ENCODE measurements at places on chromosomes 7 and 10.
A peak's percentile ranks its signal among the peaks of the same experiment; 100 is the strongest.

GRCh38 chr10:1644191-1644711, 93.1 kb downstream of the ADARB2 start:
- H3K27me3 ChIP-seq = no peaks in the 10 kb centered on the region
- no peak for DNase-seq
- H3K4me3 ChIP-seq = no peak overlapping the region
- H3K36me3 ChIP-seq = no peaks in the 10 kb centered on the region
- H3K27ac ChIP-seq = no peak overlapping the region

DNA sequence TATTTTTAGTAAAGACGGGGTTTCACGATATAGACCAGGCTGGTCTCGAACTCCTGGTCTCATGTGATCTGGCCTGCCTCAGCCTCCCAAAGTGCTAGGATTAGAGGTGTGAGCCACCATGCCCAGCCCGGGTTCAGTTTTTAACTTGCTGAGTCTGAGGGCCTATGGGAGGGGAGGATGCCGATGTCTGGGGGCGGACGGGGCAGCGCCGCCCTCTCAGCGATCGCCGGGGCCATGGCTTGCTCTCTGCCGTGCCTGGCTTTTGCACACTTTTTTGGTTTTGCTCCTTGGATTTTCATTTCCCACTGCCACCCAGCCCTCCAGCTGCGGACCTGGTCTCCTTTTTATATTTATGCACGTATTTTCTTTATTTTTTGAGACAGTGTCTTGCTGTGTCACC, 15.2 kb upstream of the COL26A1 start:
- H3K27me3 ChIP-seq = no peaks in the 10 kb centered on the region
- no peak overlapping the region for H3K27ac ChIP-seq
- H3K4me1 ChIP-seq = no peaks in the 10 kb centered on the region

DNA sequence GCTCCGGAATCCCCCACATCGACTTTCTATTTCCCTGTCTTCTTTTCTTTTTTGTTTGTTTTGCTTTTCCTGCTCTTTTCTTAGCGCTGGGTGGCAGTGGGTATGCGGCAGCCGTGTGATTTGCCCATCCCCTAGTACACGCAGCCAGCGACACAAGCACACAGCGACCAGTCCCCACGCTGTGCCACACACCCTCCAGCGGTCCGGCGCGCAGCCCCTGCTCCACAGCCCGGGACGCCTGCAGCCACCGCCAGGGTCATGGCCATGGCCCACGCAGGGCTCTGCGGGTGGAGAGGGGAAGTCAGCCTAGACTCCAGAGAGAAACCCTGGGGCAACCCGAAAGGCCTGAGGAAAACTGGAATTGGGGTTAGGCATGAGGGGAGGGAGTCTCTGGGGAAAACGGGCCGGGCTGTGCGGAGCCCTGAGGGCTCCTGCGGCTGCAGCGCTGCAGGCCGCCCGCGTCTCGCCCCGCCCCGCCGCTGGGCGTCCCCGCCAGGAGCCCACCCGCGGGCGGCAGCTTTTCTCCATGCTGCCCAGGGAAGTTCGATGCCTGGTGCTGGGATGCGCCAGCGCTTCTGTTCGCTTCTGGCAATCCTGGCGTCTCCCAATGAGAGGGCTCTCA, 2.5 kb downstream of the CHRM2 start:
- H3K36me3 ChIP-seq = no peaks in the 10 kb centered on the region
- peaks cover 46% of the 10 kb centered on the region for H3K27me3 ChIP-seq
- peak; percentile 26 for DNase-seq
- peak overlapping the region; percentile 62 for H3K4me3 ChIP-seq
- H3K27ac ChIP-seq = no peak overlapping the region

DNA sequence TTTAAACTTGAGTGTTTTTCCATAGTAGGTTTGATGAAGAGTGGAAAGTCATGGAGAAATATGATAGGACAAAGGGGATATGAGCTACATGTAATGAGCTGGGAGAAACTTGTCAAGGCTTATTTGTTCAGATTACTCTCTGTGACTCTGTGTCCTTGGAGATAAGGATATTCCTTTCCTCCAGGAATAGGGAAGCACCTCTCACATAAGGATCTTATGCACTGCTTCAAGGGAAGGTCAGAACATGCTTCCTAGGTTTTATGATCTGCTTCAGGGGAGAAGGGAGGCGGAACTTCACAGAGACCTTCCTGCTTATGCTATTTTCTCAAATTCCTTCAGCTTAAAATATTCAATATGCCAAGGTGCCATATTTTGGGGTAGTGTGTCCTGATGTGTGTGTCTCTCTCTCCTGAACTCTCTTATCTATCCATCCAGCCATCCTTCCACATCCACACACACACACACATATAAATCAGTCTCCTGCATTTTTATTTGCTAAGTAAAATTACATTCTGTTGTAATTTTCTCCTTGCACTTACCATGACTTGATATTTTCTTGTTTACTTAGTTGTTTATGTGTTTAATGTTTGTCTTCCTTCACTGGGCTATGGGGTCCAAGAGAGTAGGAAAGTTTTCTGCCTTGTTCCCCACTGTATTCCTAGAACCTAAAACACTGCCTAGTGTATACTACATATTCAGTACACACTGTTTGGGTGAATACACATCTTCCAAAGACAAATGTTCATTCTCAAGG, 26.4 kb downstream of the ARL4A start:
- H3K27ac ChIP-seq = no peak overlapping the region
- no peak for DNase-seq
- no peaks in the 10 kb centered on the region for H3K36me3 ChIP-seq
- no peaks in the 10 kb centered on the region for H3K27me3 ChIP-seq
- H3K4me1 ChIP-seq = peaks cover 6% of the 10 kb centered on the region
- H3K4me3 ChIP-seq = no peak overlapping the region

GRCh38 chr7:111784296-111784695, 222.0 kb upstream of the IMMP2L start:
- H3K4me1 ChIP-seq = peaks cover 2% of the 10 kb centered on the region
- no peak for DNase-seq
- no peak overlapping the region for H3K4me3 ChIP-seq

DNA sequence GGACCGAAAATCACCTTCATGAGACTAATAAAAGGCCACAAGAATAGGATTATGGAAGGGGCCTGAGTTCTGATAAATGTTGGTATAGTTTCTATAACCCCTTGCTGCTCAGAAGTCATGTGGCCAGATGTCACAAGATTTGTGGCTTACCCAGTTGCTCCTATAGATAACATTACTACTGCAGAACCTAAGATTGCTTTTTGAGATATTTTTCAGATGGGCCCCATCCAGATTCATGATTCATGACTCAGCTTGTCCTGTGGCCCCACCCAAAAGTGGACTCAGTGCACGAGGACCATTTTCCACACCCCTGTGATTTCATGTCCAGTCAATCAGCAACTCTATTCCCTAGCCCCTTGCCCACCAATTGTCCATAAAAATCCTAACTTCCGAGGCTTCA, 209.0 kb downstream of the ACTR3B start:
- no peak overlapping the region for H3K27ac ChIP-seq
- H3K36me3 ChIP-seq = peaks cover 50% of the 10 kb centered on the region
- H3K4me3 ChIP-seq = no peak overlapping the region
- DNase-seq = no peak
- no peaks in the 10 kb centered on the region for H3K27me3 ChIP-seq
- H3K4me1 ChIP-seq = peaks cover 8% of the 10 kb centered on the region

DNA sequence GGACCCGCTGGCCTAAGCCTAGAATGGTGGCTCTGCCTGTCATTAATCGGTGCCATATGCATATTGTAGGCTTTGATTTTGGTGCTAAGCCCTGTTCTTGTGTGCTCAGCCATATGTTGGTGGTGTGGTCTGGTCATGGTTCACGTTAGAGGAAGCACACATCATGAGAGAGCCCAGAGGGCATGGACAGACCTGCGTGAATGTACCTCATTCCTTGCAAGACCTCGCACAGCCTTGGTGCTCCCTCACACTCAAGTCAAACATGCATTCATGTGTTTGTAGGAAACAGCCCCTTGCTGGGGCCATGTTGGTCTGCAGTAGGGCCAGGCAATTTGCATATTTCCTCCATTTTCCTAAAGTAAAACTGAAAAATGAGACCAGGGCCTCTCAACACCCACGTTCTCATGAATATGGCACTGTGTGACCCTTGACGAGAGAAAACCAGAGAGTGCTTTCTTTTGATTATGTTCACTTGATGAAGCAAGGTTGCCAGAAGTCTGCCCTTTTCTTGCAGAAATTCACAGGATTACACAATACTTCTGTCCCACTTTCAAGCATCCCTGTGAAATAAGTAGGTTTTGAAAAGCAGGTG, 268.7 kb downstream of the CELF2 start:
- H3K27me3 ChIP-seq = no peaks in the 10 kb centered on the region
- no peak overlapping the region for H3K4me3 ChIP-seq
- no peak for DNase-seq
- H3K36me3 ChIP-seq = peaks cover under 1% of the 10 kb centered on the region

DNA sequence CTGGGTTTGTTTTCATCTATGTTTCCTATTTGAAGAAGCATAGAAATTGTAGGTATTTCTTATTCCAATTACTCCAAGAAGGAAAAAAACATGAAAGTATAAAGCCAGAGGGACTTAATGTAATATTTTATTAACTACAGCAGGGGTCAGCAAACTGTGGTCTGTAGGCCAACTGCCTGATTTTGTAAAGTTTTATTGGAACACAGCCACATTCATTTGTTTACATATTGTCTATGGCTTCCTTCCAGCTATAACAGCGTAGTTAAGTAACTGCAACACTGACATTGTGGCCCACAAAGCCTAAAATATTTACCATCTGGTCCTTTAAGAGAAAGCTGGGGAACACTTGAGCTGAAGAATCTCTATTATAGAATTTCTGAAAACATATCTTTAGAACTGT, 306.2 kb downstream of the BICC1 start:
- H3K36me3 ChIP-seq = no peaks in the 10 kb centered on the region
- H3K4me1 ChIP-seq = no peaks in the 10 kb centered on the region
- no peak overlapping the region for H3K27ac ChIP-seq
- no peaks in the 10 kb centered on the region for H3K27me3 ChIP-seq
- H3K4me3 ChIP-seq = no peak overlapping the region
- DNase-seq = no peak

- peaks cover 33% of the 10 kb centered on the region for H3K36me3 ChIP-seq
- DNase-seq = no peak
- no peaks in the 10 kb centered on the region for H3K4me1 ChIP-seq
- no peak overlapping the region for H3K27ac ChIP-seq
- H3K4me3 ChIP-seq = no peak overlapping the region
These were observed 25.4 kb downstream of the RPP38 start for GRCh38 chr10:15122477-15123030.

DNA sequence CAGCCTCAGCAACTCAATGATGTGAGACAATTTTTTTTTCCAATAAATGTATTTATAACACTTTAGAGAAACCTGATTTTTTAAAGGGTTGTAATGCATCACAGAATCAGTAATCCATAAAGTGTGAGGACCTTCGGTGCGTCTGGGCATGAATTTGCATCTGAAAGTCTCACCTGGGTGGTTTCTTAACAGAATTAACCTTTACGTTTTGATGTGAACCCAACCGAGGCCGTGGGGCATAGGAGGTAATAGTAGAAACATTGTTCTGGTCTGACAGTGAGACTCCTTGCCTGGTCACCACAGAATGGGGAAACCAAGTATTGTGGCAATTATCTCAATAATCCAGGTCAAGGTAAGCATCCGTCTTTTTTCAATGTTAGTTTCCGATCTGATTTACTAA, 114.6 kb downstream of the PRKCQ start:
- H3K36me3 ChIP-seq = peaks cover 26% of the 10 kb centered on the region
- H3K27ac ChIP-seq = no peak overlapping the region
- no peaks in the 10 kb centered on the region for H3K4me1 ChIP-seq
- H3K27me3 ChIP-seq = no peaks in the 10 kb centered on the region
- DNase-seq = no peak

GRCh38 chr10:66828957-66829356, 96.9 kb upstream of the LRRTM3 start:
- H3K36me3 ChIP-seq = no peaks in the 10 kb centered on the region
- H3K4me1 ChIP-seq = no peaks in the 10 kb centered on the region
- no peak overlapping the region for H3K27ac ChIP-seq
- H3K27me3 ChIP-seq = no peaks in the 10 kb centered on the region

DNA sequence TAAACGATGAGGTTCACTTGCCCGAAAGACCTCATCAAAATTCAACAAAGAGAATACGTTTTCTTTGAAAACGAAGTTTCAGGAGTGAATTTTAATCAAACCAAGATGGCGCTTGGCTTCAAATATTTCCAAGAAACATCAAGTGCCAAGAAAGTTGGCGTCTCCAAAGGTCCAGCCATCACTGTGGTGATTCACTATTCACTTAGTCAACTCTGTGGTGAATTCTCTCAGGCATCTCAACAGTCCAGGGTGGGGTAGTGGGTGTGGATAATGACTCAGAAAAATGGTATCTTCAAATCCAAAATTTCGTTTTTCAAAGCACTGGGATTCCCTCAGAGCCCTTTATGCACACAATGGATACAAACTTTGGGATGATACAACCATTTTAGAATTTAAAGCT, 133.1 kb downstream of the SVIL start:
- no peaks in the 10 kb centered on the region for H3K4me1 ChIP-seq
- H3K27ac ChIP-seq = no peak overlapping the region
- no peaks in the 10 kb centered on the region for H3K36me3 ChIP-seq
- no peak overlapping the region for H3K4me3 ChIP-seq
- H3K27me3 ChIP-seq = no peaks in the 10 kb centered on the region
- no peak for DNase-seq

DNA sequence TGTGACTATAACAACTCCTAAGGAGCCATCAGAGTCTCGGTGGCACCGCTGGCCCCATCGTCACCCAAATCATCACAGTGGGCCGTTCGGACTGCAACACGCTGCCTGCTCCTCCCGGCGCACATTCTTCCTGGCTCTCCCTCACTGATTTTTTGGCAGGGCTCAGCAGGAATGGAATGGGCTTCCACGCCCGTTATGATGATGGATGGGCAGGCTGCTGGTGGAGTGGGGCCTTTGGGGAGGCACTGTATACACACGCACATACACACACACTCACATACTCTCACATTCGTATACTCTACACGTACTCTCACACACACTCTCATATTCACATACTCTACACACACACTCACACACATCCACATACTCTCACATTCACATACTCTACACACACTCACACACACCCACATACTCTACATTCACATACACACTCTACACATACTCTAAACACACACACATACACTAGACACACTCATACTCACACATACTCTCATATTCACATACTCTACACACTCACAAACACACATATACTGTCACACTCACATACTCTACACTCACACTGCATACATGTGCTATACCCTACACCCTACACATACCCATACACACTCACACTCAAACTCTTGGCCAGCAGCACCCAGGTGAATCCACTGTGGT, 99.8 kb downstream of the KCNMA1 start:
- H3K27me3 ChIP-seq = no peaks in the 10 kb centered on the region
- no peaks in the 10 kb centered on the region for H3K36me3 ChIP-seq
- H3K4me1 ChIP-seq = no peaks in the 10 kb centered on the region
- no peak overlapping the region for H3K27ac ChIP-seq

GRCh38 chr10:129914960-129915359, 49.1 kb downstream of the EBF3 start:
- no peak overlapping the region for H3K4me3 ChIP-seq
- no peak for DNase-seq
- H3K27ac ChIP-seq = no peak overlapping the region
- no peaks in the 10 kb centered on the region for H3K27me3 ChIP-seq
- no peaks in the 10 kb centered on the region for H3K36me3 ChIP-seq

GRCh38 chr7:16747102-16747501, 6.5 kb upstream of the TSPAN13 start:
- peaks cover 5% of the 10 kb centered on the region for H3K4me1 ChIP-seq
- no peak overlapping the region for H3K4me3 ChIP-seq
- DNase-seq = no peak
- no peaks in the 10 kb centered on the region for H3K27me3 ChIP-seq
- no peaks in the 10 kb centered on the region for H3K36me3 ChIP-seq

Data from H9 (cell line).